ENCODE measurements at places on chromosomes 4 and X.

DNA sequence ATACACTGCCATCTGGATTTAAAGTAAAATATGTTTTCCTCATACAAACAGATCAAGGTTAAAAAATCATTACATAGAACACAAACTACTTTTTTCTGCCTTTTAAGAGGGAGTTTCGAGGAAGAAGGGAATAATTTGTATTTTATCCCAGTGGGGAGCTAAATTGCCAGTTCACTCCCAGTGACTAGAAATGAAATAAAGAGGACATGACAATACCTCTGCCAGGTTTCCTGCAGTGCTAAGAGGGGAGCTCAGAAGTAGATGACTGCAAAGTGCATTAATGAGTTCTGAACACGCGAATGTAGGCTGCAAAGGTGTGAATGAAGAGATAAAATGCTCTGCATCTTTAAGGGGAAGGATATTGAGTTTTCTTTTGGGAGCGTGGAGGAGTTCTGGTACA, 69.7 kb downstream of the SRPX start:
- no peak for DNase-seq

DNA sequence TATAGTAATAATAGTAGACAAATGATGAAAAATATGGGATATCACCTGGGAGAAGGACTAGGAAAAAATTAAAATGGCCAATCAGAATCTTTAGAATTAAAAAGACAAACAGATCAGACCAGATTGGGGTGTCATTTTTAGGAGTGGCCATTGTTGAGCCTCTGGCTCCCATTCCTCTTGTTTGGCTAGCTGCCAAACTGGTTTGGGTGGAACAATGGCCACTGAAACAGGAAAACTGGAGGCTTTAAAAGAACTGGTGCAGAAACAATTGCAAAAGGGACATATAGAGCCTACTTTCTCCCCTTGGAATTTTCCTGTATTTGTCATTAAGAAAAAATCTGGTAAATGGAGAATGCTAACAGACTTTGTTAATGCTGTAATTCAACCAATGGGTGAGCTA, 294.8 kb upstream of the DKK2 start:
- DNase-seq = no peak

- DNase-seq = no peak
Measured at GRCh38 chr4:15186149-15186548, 183.9 kb downstream of the CPEB2 start.

- no peak for DNase-seq
Measured at GRCh38 chr4:169802873-169803272, 45.1 kb upstream of the HPF1 start.

DNA sequence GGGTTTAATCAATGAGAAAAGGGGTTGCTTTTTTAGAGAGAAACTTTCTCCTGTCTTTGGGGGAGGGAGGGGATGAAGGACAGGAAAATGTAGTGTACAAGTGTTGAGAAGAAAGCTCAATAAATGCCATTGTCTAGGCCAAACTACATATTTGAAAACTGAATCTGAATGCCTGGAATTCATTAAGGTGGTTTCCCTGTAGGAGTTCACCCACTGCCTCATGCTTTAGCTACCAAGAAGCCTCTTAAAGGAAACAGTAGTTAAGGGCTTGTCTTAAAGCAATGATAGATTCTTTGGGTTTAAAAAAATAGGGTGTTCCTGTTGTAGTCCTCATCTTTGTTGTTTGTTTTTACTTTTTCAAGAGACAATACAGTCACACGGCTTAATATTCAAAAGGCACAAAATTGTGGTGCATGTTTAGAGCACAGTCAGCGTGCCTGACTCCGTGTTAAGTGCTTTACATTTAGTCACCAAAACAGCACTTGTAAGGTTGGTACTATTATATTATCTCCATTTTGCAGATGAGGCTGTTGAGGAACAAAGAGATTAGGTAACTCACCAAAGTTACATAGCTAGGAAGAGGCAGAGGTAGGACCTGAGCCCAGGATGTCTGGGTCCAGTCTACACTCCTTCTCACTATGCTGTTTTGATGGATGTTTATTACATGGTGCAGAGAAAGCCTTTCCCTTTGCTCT, 46.0 kb downstream of the FNIP2 start:
- no peak for DNase-seq
